ENCODE measurements at places on chromosomes 3 and 15. TPM values are rescaled to one million over a fixed set of nuclear protein-coding genes. Genes with fewer than 3 reads are reported as not detected.

CAPN3 gene
- total RNA-seq, result 15.1 TPM

SNTN gene
- not detected for total RNA-seq

GJD2 gene
- total RNA-seq, result not detected

HDC gene
- total RNA-seq, result 4.1 TPM

LEKR1 gene
- total RNA-seq, result 2.2 TPM

ADAMTS9 gene
- total RNA-seq, result 30.0 TPM

REC114 gene
- total RNA-seq, result 7.5 TPM

MEGF11 gene
- total RNA-seq, result not detected

CYP8B1 gene
- not detected for total RNA-seq

MITF gene
- total RNA-seq, result 17.6 TPM

CYFIP1 gene
- 121 TPM for total RNA-seq

SLC28A2 gene
- 0.51 TPM for total RNA-seq

GOLGA8S gene
- 0.05 TPM for total RNA-seq

TGM5 gene
- 11.3 TPM for total RNA-seq

TARS3 gene
- total RNA-seq, result 16.8 TPM

MYO5C gene
- total RNA-seq, result 59.9 TPM

P4HTM gene
- total RNA-seq, result 56.0 TPM

BCHE gene
- 1.8 TPM for total RNA-seq

CISH gene
- 7.6 TPM for total RNA-seq

CHRM5 gene
- total RNA-seq, result 0.11 TPM

MST1R gene
- total RNA-seq, result 1.5 TPM

GNAT1 gene
- total RNA-seq, result not detected

SLC24A1 gene
- total RNA-seq, result 8.9 TPM

PIGZ gene
- total RNA-seq, result 11.3 TPM

CLDN1 gene
- total RNA-seq, result 52.3 TPM

OXTR gene
- total RNA-seq, result 3.5 TPM

FOXL2 gene
- 0.68 TPM for total RNA-seq

SV2B gene
- total RNA-seq, result 5.4 TPM

FMN1 gene
- 32.5 TPM for total RNA-seq

EOMES gene
- 0.46 TPM for total RNA-seq

CNTN4 gene
- 5.7 TPM for total RNA-seq

GOLGA8J gene
- total RNA-seq, result 1.1 TPM

GPR149 gene
- total RNA-seq, result not detected

TMEM207 gene
- not detected for total RNA-seq

PRSS50 gene
- 0.80 TPM for total RNA-seq

PLXND1 gene
- 83.6 TPM for total RNA-seq

GOLGA6L7 gene
- total RNA-seq, result not detected

CCR8 gene
- total RNA-seq, result not detected

LYZL4 gene
- total RNA-seq, result not detected

SLCO2A1 gene
- total RNA-seq, result 46.7 TPM

DVL3 gene
- total RNA-seq, result 61.7 TPM

MAGI1 gene
- 37.5 TPM for total RNA-seq

CATSPER2 gene
- 10.1 TPM for total RNA-seq

ALAS1 gene
- 39.8 TPM for total RNA-seq

P2RY13 gene
- total RNA-seq, result 0.28 TPM

TPRG1 gene
- 4.7 TPM for total RNA-seq

TSEN2 gene
- total RNA-seq, result 14.9 TPM

FEZF2 gene
- not detected for total RNA-seq

RTP3 gene
- 0.68 TPM for total RNA-seq

IGF2BP2 gene
- 8.8 TPM for total RNA-seq

TLNRD1 gene
- total RNA-seq, result 25.4 TPM

PATL2 gene
- total RNA-seq, result 1.2 TPM

KCNMB3 gene
- total RNA-seq, result 4.7 TPM

Measured in prostate gland (tissue), 2 donors.